Erythroblast (primary cell): ENCODE measurements at places on chromosomes 13 and 19.
A peak's percentile ranks its signal among the peaks of the same experiment; 100 is the strongest.

DNA sequence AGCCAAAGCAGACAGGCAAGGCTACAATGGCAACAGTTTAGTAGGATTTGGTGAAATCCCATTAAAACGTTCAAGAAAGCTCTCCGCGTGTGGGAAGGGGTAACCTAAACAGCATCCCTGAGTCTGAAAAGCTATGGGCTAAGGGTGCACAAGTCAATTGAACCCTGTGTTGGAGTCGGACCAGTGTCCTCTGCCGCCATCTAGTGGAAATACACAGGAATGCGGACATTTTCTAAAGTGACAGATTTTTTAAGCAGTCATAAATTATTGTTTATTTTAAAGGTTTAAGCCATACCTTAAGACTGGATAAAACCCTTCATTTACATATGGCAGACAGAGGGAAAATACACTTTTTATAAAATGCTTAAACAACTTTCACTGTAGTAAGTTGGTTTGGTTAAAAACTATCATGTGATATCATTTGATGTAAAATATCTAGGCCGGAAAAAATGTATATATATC, 26.5 kb upstream of the LSM14A start:
- DNase-seq, result peak; percentile 80

DNA sequence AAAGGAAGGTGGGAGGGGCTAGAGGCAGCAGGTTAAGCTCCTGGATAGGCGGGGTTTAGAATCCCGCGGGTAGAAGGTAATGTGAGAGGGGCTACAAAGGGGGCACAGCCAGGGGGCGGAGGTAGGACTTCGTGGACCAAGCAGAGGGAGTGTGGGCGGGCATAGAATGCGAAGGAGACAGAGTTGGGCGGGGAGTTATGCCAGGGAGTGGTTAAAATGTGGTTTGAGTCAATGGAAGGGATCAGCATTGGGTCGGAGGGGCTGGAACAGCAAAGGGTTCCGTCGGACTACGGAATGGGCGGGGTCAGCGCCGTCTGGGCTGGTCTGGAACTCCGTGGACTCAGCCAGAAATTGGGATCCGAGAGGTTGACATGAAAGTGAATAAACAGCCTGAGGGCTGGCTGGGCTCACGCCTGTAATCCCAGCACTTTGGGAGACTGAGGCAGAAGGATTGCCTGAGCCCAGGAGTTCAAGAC, 3.0 kb downstream of the LTBP4 start:
- DNase-seq, result no peak

DNA sequence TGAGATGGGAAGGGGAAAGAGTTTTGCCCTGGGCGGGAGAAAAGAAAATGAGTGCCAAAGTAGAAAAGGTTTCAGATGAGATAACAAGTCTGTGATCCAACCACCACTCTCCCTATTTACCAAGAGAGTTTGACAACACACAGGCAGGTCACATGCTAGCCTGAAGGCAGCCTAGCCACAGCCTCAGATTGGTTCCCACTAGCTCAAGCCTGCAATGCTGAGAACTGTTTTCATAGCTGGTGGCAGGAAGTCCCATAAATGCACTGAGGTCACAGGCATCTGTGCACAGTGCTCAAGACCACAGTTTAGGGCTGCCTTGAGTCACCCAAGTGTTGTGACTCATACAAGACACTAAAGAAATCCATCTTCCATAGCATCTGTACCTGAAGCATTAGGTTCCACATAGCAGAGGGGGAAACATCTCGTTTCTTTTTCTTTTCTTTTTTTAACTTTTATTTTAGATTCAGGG, 18.5 kb upstream of the POP4 start:
- no peak for DNase-seq

- no peak for DNase-seq
Observed at GRCh38 chr19:38759590-38760003, 13.7 kb downstream of the LGALS7 start.

DNA sequence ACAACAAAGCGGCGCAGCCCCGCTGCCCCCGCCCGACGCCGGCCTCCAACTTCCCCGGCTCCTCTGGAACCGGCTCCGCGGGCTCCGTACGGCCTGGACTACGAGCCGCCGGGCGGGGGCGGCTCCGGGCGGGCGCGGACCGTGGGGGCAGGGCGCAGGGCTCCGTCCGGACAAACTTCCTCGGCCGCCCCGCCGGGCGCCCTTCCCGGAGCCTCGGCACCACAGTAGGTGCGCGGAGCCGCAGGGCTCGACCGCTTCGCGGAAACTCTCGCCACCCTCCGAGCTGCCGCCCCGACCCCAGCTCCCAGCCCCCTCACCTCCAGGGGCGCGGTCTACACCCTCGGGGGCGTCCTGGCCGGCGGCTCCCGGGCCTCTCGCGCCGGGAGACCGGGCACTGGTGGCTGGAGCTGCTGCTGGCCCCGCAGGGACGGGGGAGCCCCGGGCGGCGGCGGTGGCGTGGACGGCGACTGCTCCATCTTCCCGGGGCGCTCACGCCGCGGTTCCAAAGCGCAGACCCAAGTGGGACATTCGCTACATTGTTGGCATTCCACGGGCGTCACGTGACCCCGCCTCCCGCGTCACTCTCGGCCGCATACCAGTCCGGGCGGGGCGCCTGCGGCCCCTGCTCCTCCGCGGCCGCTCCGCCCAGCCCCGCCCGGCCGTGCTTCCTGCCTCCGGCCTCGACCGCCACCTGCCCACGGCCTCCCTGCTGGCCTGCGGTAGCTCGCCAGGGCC, at the start of gene LATS2:
TSS of gene LATS2 (minus strand) at position 558 of the 735 bp plus-strand sequence. CDS start 15,560 bp downstream, outside the sequence.
- DNase-seq, result peak; percentile 89

DNA sequence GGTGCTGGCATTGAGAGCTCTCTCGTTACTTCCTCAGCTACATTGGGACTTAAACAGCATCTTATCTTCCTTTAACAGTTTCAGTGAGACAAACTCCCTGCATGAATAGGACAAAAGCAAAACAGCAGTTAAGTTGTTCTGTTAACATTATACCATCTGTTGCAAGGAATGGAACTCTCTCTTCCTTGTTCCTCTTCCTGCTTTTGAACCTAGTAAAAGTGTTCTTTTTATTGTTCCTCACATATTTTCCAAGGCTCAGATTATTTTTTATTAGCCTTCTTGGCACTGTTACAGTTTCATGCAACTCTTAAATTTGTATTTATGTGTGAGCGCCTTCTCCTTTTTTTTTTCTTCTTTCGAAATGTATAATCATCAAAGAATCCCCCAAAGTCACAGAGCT, 202.6 kb upstream of the UFM1 start:
- DNase-seq, result no peak

- DNase-seq, result no peak
Observed at GRCh38 chr13:71772361-71772760, 94.6 kb downstream of the DACH1 start.

- DNase-seq, result no peak
Observed at GRCh38 chr19:43078311-43078710, 4.2 kb downstream of the PSG2 start.

GRCh38 chr19:2327773-2328400, 499 bp downstream of the LSM7 start:
- peak; percentile 57 for DNase-seq

DNA sequence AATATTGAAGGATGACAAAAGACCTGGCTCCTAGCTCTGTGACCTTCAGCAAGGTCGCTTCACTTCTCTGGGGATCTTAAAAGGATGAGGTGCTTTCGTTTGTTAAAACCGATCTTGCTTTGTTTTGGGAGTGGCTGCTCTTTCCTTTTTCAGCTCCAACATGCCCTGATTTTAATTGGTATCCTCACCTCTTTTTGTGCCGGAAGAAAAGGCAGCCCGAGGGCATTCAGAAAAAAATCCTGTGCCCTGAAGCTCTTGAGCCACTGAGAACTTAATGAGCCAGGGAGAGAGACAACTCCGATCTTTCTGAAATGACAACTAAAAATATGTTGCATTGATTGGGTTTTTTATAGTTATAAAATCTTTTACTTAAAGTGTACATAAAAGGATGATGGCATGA, 19.4 kb downstream of the CLDN10 start:
- DNase-seq, result no peak

- no peak for DNase-seq
Observed at GRCh38 chr13:61415058-61415721, 459 bp downstream of the PCDH20 start.

- no peak for DNase-seq
Observed at GRCh38 chr13:33073338-33073737, 57.1 kb downstream of the KL start.

DNA sequence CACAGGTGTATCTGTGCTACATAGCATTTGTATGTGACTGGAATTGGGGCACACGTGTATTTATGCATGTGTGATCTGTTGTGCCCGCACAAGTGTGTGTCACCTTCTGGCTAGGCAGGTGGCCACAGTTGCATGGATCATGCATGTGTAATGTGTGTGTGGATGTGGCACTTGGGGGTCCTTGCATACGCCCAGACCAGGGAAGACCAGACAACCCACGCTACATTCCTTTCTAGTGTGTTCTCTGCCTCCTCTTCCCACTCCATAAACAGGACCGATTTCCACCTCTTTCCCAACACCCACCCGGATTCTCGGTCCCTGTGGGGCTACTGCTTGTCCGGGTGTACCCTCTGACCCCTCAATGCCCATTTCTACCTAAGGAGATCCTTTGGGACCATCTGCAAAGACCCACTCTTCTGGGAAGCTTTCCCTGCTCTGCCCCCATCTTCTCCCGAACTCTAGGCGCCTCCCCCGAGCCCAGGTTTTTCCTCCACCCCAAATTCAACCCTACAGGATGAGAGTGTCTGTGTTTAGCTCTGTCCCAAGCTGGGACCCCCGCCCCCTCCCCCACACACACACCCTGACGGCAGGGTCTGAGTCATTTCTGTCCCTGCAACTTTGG, 12.3 kb downstream of the STAP2 start:
- no peak for DNase-seq

DNA sequence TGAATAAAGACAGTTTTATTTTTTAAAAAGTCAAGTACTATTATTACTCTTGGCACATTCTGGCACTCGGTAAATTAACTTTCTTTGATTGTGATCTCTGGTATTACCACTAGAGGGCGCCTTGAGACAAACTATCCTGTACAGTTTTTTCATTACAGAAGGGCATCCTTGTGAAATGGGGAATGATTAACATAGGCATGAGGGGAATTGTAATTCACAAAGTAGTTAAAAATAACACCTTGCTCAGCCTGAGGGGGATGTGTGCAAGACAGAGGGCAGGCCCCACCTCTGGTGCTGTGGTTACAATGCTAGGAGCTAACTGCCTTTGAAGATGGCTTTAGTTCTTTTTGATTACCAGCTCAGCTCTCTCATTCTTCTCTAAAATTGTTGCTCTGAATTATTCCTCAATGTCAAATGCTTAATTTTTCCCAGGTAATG, 24.2 kb upstream of the C1QTNF9B start:
- peak; percentile 66 for DNase-seq

GRCh38 chr13:100347968-100348367, 240.6 kb downstream of the GGACT start:
- no peak for DNase-seq

GRCh38 chr13:41944229-41944628, 16.7 kb downstream of the VWA8 start:
- DNase-seq, result no peak
